Fibroblast of skin of scalp (primary cell): ENCODE measurements at places on chromosomes 7 and 10.
A peak's percentile ranks its signal among the peaks of the same experiment; 100 is the strongest.

- DNase-seq: no peak
These were observed 35.2 kb downstream of the POR start for GRCh38 chr7:75950111-75950681.

- no peak for DNase-seq
These were observed 147.5 kb downstream of the RTKN2 start for GRCh38 chr10:62121187-62121530.

DNA sequence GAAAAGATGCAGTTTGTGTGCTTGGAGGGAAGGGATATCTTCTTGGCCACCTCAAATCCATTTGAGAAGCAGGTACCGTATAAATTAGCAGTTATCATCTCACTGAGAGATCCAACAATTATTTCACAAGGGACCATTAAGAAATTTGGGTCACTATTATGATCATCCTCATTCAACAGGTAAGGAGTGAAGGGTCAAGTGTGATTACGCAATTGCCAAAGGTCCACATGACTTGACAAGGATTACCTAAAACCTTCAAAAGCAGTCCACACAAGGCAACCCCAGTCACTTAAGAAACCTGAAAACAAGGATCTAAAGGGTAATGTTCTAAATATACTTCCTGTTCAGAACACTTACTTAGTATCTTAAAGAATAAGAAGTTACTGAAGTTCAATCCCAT, 27.4 kb downstream of the CCDC6 start:
- DNase-seq: no peak

DNA sequence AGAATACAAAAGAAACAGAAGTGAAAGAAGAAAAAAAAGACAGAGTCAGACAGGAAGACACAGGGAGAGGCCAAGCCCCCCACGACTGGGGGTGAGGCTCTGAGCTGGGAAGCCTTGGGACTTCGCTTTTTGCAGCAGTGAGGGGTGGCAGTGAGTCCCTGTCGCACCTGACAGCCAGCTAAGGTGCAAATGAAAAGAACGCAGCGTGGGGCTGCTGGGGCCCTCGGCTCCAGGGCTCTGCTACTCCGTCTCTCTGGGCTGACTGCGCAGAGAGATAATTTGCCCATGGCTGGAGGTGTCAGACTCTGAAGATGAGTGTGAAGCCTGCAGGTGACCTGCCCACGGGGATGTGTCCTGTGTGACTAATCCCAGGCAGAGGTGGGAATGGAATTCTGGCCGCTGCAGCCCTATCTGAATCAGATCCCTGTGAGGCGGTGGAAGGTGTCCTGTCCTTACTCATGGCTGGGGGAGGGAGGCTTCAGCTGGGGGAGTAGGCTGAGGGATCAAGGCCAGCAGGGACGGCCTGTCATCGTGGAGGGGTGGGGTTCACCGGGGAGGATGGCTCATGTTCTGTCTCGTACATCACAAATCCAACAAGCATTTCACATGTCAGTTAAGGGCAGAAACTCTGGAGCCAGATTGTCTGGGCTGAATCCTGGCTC, 96.4 kb downstream of the SLIT1 start:
- DNase-seq: no peak

DNA sequence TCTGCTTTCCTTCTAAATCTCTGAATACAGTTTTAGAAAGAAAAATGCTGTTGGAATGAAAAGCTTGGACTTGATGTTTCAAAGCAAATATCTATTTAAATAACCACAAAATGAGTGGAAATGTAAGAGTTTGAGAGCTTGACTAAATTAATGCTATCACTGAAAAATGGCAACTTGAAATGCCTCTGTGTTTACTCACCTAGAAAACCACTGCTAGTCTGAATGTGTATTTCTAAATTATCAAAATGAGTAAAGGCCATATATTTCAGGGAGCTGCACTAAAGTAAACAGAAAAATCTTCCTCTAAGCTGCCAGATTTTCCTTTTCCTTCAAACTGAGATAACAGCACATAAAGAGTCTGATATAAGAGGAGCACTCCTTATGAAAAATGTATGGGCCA, 87.9 kb downstream of the DPY19L1 start:
- DNase-seq: peak; percentile 46

DNA sequence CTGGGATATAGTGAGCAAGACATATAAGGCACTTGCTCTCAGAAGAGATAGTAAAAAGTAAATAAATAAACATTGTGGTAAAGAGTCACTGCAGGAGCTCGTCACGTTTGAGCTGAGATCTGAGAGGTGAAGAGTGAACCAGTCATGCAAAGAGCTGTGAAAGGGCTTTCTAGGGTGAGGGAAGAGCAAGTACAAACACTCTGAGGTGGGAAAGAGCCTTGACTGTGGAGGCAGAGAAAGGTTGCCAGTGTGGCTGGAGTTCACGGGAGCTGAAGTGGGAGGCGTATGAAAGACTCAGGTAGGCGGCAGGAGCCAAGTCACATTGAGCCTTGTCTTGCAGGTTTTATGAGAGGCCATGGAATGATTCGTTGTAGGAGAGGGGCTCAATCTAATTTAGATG, 141.0 kb downstream of the C1GALT1 start:
- DNase-seq: no peak

GRCh38 chr7:55063633-55064032, 44.8 kb downstream of the EGFR start:
- peak; percentile 62 for DNase-seq

DNA sequence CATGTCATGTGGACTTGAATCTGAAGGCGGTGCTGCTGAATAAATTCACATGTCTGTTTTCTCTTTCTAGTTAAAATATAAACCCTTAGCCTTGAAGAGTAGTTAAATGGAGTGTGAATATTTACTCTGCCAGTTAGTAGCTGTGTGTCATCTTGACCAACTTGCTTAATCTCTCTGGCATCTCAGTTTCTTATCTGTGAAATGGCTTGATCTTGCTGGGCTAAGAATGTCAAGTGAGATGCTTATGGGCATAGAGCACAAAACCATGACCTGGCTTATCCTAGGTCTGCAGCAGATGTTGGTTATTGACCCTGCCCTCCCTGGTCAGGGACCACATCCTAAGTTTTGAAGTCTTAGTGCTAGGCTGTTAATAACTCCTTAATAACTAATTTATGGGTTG, 16.6 kb downstream of the ARID5B start:
- no peak for DNase-seq

DNA sequence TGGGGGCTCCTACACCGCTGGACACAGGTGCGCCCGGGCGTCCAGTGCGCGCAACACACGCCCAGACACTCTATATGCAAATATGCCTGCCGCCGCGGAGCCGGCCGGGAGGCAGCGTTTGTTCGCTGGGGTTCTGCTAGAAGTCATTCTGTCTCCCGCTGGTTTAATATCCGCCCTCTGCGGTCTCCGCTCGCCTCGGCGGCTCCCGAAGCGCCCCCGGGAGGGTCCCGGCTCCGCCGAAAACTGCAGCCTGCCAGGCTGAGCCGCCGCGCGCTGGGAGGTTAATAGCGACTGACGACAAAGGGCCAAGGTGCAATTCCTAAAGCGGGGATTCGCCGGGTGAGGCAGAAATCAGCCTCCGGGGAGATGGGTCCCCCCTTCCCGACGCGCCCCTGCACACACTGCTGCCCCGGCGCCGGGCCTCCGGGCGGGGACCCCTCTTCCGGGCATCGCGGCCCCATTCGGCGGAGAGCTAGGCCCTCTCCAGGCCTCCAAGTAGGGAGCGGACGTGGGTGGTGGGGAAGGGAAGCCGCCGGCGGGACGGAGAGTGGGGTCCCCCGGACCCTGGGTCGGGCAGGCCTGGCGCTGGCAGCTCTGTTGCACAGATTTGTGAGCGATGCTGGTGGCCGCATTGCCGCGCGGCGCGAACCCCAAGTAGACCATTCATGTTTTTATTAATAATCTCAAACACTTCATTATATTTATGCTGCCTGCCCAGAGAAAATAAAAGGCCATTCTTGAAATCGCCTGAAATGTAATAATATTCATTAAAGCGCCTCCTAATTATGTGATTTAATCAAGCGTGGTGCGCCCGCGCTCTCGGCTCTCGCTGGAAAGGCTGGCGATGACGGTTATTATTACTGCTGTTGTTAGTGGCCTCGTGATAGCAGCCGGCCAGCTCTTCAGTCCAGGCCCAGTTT, 9.1 kb downstream of the EN2 start:
- DNase-seq: no peak

DNA sequence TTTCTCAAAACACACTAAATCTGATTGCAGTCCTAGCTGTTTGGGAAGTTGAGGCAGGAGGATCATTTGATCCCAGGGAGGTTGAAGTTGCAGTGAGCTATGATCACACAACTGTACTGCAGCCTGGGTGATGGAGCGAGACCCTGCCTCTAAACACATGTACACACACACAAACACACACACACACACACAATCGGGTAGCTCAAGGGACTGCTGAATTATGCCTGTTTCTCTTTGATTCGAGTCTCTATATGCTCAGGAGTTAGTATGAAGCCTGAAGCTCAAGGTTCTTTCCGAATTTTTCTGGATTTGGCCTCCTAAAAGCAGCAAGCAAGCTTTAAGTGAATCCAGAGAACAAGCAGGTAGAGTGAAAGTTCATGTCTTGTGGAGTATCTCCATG, 22.5 kb downstream of the PRTFDC1 start:
- no peak for DNase-seq

GRCh38 chr10:32516567-32517495, 70.9 kb downstream of the CCDC7 start:
- no peak for DNase-seq

- no peak for DNase-seq
These were observed 492.0 kb upstream of the AKR1E2 start for GRCh38 chr10:4334015-4334414.

- no peak for DNase-seq
These were observed 151.7 kb upstream of the PPP2R2D start for GRCh38 chr10:131748831-131749766.

DNA sequence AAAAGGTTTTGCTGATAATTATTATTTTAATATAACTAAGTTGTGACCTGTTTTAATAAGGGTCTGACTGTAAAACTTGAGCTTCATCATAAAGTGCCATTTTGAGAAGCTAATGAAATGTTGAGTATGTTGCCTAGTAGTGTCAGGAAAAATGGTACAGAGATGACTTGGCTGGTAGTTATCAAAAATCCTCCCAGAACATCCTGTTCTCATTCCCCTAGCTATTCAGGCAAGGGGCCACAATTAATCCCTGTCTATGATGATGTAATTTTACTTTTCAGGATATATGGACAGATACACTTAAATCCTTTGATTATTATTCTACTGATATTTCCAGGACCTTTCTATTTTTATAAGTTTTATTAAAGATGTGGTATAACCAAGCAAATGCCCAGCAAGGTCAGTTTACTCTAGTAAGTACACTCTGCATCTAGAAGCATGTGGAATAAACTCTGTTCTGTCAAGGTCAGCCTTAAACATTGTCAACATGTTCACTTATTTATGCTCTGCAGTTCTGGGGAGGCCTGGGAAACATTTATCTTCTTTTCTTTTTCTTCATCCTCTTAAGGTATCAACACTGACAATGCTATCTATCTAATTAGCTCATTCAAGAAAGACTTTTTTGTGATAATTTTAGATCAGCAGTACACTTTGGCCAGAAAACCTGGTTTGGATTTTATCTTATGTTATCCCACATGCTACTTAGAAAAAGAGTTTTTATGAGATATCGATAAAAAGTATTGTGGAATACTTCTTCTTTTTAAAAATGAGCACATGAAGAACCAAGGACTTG, 32.1 kb downstream of the BTRC start:
- no peak for DNase-seq

DNA sequence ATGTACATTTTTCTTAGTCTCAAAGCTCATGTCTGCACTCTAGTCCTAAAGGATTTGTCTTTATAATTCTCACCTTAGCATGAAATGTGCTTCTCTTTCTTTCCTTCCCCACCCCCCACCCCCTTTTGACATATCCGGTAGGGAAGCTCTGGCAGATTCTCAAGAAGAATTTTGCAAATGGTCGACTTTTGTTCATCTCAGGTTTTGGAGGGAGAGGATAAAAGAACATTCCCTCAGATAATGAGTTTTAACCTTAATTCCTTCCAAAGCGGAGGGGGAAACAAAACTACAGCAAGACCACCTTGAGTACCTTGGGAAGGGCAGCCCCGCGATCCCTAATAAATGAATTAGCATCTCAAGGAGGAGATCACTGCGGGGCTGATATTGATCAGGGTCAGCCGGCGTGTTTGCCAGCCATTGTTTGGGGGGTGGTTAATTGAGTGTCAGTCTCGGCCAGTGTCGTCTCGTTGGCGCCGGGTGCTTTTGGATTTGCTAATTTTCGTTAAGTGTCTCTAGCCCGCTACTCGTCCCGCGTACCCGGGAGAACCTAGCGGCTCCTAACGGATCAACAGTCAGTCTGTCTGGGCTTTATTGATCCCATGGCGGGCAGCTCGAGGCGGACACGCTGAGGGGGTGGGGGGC, 874 bp upstream of the BAMBI start:
- no peak for DNase-seq

DNA sequence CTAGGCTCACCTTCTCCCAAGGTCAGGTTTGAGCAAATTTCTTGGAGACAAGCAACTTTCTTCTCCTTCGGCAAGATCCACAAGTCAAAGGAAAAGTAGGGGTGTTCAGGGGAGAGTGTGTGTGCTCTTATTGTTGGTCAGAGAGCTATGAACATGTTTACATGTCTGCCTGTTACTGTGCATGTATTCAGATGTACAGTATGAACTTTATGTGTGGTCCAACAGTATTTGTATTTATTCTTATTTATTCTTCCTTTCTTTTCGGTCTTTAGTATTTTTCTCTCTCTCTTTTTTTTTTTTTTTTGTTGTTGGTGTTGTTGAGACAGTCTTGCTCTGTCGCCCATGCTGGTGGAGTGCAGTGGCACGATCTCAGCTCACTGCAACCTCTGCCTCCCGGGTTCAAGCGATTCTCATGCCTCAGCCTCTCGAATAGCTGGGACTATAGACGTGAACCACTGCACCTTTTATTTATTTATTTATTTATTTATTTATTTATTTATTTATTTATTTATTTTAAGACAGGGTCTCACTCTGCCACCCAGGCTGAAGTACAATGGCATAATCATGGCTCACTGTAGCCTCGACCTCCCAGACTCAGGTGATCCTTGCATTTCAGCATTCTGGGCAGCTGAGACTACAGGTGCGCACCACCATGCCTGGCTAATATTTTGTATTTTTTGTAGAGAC, 38.2 kb downstream of the PLAU start:
- no peak for DNase-seq

- peak; percentile 91 for DNase-seq
These were observed 69.9 kb upstream of the GTF2I start for GRCh38 chr7:74587435-74588126.
